ENCODE measurements at places on chromosomes 6 and 20.

DNA sequence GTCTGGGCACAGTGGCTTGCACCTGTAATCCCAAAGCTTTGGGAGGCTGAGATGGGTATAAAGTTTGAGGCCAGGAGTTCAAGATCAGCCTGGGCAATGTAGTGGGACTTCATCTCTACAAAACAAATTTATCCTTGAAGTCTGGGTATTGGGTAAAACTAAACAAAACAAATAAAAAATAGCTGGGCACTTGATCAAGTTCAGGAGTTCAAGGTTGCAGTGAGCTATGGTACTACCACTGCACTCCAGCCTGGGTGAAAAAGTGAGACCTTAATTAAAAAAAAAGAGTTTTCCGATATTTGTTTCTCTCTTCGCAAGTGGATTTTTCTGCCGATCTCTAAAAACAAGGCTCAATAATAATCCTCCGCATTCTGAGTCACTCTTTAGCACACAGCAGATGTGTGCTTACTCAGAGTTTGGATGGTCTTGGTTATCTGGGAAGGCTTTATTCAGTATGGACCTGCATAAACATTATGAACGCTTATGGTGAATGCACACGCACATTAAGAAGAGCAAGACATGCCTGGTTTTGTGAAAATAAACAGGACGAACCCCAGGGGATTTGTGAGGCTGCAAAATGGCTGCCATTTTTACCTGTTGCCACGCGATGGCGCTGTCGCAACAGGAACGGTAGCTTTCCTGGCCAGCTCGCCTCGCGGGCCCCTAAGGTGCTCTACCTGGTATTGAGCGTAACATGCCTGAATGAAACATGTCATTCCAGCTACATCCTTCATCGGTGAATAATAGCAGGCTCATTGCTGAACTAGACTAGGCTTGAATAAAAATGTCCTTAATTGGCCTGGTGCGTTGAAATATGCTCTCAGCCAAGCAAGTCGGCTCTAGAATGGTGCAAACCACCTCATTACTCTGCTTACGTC, 6.0 kb downstream of the OPN5 start:
- DNase-seq = peak; percentile 64

- no peak for DNase-seq
Observed at GRCh38 chr6:82511546-82511945, 147.9 kb downstream of the TPBG start.

DNA sequence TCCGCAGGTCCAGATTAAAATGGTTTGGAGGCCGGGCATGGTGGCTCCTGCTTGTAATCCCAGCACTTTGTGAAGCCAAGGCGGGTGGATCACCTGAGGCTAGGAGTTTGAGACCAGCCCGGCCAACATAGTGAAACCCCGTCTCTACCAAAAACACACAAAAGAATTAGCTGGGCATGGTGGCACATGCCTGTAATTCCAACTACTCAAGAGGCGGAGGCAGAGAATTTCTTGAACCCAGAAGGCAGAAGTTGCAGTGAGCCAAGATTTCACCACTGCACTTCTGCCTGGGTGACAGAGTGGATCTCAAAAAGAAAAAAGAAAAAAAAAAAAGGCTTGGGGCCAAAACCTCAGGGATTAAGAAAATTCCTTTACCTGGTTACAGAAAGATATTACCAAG, 30.5 kb downstream of the C6orf15 start:
- DNase-seq = no peak

- no peak for DNase-seq
Observed at GRCh38 chr6:30834646-30835045, 49.7 kb upstream of the DDR1 start.

GRCh38 chr6:30615958-30616810, 859 bp downstream of the PPP1R10 start:
- peak; percentile 48 for DNase-seq

GRCh38 chr6:150346346-150346745, 22.5 kb upstream of the IYD start:
- no peak for DNase-seq

DNA sequence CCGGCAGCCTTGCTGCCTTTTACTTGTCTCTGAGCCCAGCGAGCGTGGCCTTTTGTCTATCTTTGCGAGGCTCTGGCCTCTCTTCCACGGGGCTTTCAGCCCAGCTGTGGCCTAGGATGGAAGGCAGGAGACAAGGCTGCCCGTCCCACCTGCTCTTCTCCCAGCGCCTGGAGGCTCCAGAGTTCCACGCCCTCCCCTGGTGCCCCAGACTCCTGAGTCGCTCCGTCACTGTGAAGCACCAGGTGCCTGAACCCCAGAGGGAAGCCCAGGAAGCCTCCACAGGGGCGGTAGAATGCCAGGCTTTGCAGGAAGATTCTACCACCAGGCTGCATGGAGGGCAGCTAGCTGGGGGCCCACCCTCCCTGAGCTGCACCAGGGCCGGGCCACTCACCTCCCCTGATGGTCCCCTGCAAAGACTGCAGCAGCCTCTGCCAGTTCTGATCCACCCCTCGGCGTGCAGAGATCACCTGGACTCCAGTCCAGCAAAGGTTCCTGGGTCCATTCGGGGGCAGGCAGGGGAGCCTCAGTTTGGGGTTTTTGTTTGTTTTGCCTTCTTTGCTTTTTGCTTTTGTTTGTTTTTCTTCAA, 384.6 kb downstream of the CDH4 start:
- DNase-seq = no peak

DNA sequence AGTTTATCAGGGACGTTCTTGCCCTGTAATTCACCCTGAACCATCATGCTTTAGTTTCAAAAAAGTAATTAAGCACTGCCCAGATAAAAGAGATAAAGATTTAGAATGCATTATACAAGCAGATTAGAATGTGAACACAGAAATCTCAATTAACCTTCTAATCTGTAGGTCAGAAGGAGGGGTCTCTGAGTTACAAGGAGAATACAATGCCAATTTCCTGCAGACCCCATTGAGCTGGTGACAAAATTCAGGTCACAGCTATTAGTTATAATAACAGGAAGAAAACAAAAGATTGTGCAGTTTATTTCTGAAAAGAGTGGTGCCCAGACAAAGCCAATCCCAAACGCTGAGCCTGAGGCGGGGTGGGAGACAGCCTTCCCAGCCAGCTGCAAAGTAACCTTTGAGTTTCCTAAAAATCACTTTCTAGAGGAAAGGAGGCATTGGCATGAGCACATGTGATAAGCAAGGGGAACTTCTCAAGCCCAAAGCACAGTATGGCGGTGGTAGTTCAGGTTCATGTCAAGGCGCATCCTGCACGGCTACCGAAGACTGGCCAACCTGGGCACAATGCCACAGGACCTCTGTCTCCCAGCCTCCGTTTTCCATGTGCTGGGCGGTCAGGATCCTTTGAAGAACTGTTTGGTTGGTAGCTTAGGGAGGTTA, 192.5 kb downstream of the TTLL2 start:
- no peak for DNase-seq

DNA sequence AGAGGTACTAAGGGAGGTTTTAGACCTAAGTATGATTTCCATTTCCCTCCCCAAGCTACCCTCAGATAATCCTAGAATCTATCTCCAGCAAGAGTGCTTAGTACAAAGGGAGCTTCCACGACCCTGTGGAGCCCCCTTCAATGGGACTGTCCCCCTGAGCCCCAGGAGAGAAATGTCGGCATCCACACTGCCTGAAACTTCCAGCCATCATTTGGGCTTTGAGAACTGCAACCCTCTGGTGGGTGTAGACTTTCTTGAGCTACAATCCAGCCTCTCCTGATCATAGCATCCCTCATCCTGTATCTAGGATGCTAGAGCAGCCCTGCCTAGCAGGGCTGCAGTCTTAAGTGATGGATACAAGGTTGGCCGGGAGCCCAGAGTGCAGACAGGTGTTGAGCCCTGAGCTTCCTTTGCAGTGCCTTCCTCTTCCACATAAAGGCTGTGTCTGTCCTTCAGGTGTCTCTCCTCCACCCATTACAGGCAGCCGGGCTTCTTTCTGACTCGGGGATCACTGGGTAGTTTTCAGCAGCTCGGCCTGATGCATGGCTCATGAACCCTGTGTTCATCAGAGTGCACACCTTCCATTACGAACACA, 424.5 kb downstream of the PREX1 start:
- no peak for DNase-seq

DNA sequence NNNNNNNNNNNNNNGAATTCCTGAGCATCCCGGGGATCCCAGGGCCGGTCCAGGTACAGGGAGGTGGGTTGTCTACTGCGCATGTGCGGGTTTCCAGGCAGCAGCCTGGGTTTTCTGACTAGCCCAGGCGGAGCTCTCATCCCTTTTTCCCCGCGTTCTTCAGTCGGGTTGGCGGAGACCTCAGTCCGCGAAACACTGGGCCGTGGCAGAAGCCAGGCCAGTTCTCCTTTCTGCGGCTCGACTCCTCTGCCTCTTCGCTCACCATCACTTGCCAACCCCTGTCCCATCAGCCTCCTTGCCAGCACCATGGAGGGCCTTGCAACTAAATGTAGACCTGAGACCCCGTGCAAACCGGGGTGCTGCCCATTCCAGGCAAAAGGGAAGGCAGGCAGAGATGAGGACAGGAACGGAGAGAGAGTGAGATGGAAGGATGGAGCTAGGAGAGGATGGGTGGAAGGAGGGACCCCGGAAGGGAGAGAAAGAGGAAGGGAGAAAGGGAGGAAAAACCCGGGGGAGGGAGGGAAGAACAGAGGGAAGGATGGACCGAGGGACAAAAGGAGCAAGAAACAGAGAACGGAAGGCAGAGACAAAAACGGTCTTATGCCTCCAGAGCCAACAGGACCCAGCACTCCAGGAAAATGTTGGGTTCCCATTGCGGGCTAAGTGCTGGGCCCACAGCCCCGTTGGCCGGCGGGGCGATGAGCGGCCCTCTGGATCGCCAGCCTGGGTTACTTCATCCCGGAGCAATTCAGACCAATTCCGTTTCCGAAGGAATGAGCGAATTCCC, 445.4 kb upstream of the DEFB115 start:
- DNase-seq = no peak

GRCh38 chr20:21101932-21102575, 4.1 kb downstream of the LINC00237 start:
- peak; percentile 35 for DNase-seq
